ENCODE measurements at places on chromosomes 5 and 9.

- H3K4me3 ChIP-seq, result no peak overlapping the region
- no peaks in the 10 kb centered on the region for H3K36me3 ChIP-seq
- H3K27ac ChIP-seq, result no peak overlapping the region
Measured at GRCh38 chr9:116270546-116270945, 117.0 kb downstream of the PAPPA start.

- H3K4me1 ChIP-seq, result peaks cover under 1% of the 10 kb centered on the region
- no peaks in the 10 kb centered on the region for H3K27me3 ChIP-seq
- H3K27ac ChIP-seq, result no peak overlapping the region
- H3K4me3 ChIP-seq, result no peak overlapping the region
- no peak for DNase-seq
- peaks cover 2% of the 10 kb centered on the region for H3K36me3 ChIP-seq
Measured at GRCh38 chr5:113040672-113041260, 64.2 kb downstream of the DCP2 start.

DNA sequence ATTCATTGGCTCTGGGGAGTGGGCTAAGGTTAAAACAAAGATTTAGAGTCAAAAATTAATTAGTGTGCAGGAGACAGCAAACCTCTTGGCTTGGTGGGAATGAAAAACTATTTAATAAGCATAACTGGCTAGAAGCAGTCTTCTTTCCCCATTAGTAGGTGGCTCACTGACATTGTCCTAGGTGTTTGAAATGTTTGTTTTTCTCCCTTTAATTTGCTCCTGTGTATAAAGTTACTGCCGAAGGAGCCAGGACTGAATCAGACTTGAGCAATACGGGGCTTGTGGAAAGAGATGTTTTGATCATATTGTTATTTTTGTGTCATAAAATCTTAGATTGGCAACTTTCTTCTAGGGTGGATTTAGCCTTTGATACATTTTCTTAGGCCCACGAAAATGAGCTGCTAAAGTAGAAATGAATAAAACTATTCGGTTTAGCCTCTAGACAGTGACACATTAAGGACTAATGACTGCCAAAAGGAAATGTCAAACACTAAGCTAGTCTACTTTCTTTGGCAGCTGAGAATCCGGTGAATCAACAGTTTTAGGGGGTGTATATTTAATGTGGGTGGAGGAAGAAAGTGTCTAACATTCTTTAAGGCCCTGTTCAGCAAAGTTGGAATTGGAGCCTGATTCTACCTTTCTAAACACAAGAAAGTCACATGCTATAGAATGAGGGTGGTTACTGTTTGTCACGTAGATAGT lies 30.2 kb downstream of the LRRTM2 start:
- no peak for DNase-seq
- no peak overlapping the region for H3K4me3 ChIP-seq
- H3K27me3 ChIP-seq, result no peaks in the 10 kb centered on the region
- H3K4me1 ChIP-seq, result peaks cover 12% of the 10 kb centered on the region

DNA sequence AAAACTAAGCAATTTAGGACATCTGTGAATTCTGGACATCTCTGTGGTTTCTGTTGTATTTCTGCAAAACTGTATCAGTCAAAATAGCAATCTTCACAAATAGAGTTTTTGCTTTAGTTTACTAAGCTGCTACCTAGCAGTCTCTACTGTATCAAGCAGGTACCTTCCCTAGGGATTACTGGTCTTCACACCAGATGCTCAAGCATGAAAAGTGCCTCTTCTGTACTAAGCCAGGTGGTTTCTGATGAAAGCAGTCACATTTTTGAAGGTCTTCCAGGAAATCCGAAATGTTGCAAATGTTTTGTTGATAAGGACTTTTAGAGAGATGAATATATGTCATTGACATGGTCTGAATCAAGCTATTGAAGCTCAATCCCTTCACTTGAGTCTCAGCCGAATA lies 540.0 kb downstream of the KCTD16 start:
- no peak overlapping the region for H3K27ac ChIP-seq
- peaks cover 4% of the 10 kb centered on the region for H3K36me3 ChIP-seq
- no peaks in the 10 kb centered on the region for H3K4me1 ChIP-seq

GRCh38 chr5:159181651-159182050 lies 27.7 kb downstream of the RNF145 start:
- H3K27ac ChIP-seq, result no peak overlapping the region
- H3K36me3 ChIP-seq, result peaks cover 34% of the 10 kb centered on the region
- H3K4me3 ChIP-seq, result no peak overlapping the region
- no peaks in the 10 kb centered on the region for H3K27me3 ChIP-seq

- peaks cover 9% of the 10 kb centered on the region for H3K36me3 ChIP-seq
- no peaks in the 10 kb centered on the region for H3K27me3 ChIP-seq
- no peak overlapping the region for H3K27ac ChIP-seq
- DNase-seq, result no peak
Measured at GRCh38 chr5:43000111-43000840, 39.8 kb downstream of the ANXA2R start.

- H3K4me3 ChIP-seq, result no peak overlapping the region
- H3K27me3 ChIP-seq, result peaks cover 26% of the 10 kb centered on the region
- H3K36me3 ChIP-seq, result no peaks in the 10 kb centered on the region
Measured at GRCh38 chr5:50873595-50874277, 207.3 kb downstream of the PARP8 start.

- H3K4me3 ChIP-seq, result no peak overlapping the region
- H3K36me3 ChIP-seq, result no peaks in the 10 kb centered on the region
- H3K27me3 ChIP-seq, result peaks cover 36% of the 10 kb centered on the region
- no peaks in the 10 kb centered on the region for H3K4me1 ChIP-seq
- no peak for DNase-seq
Measured at GRCh38 chr5:74185599-74185998, 454.9 kb downstream of the ENC1 start.

GRCh38 chr5:170141636-170142035 lies 35.9 kb downstream of the FOXI1 start:
- no peaks in the 10 kb centered on the region for H3K4me1 ChIP-seq
- no peak for DNase-seq
- no peaks in the 10 kb centered on the region for H3K36me3 ChIP-seq
- H3K4me3 ChIP-seq, result no peak overlapping the region
- peaks cover 15% of the 10 kb centered on the region for H3K27me3 ChIP-seq

Measured in effector memory CD8-positive, alpha-beta T cell (primary cell).